ENCODE measurements at places on chromosomes 6 and 20.

GRCh38 chr20:25285091-25285647, 37.3 kb downstream of the PYGB start:
- DNase-seq = no peak

- DNase-seq = peak; percentile 81
Measured at GRCh38 chr6:111817451-111818120, 55.7 kb downstream of the FYN start.

GRCh38 chr20:17870086-17870740, 98.4 kb downstream of the SNX5 start:
- DNase-seq = no peak

- no peak for DNase-seq
Measured at GRCh38 chr6:166251655-166252054, 56.5 kb downstream of the PRR18 start.

DNA sequence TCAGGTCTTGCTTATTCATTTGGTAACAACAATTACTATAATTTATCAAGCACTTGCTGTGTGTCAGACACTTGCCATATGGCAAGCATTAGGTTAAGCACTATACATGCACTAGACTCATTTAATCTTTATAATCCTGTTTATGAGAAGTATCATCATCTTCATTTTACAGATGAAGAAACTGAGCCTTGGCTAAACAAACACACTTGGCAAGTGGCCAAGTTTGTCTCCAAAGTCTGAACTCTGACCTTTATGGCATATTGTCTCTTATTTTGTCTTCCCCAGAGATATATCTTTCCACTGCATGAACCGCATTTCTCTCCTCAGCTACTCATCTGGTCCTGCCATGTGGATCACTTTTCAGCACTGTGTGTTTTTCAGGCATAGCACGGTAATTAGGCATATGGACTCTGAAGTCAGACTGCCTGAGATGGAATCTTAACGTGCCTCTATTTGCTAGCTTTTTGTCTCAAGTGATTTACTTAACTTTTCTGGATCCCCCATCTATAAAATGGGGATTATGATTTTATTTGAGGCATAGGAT, 4.7 kb downstream of the ADGRF5 start:
- DNase-seq = no peak

DNA sequence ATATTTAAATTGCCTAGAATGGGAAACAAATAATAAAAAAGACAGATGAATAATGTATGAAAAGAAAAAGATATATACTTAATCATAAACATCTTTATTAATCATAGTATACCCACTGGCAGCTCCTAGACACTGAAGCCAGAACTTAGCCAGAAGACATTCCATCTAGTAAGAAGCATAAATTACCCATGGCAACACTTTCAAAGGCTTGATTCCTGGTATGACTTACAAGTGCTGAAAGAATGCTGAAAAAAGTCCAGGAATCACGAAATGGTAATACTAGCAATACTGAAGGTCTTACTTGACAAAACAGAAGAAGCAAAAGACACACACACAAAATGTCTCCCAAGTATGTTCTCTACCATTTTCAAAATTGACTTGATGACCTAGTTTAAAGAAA, 38.0 kb downstream of the RWDD2A start:
- DNase-seq = no peak

DNA sequence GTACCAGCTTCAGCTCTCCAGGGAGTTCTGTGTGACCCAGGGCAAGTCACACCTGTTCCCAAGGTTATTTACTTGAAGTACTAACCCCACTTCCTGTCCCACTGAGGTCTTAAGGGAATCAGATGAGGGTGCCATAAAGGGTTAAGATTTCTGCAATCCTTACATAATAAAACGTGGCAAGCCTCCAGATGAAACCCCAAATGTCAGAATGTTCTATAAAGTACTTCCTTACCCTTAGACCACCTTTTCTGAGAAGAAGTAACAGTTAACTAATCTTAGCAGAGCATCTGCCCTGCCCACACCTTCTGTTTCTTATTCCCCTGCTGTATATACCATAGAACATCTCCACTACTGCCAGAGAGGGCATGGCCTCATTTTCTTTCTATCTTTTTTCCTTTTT, 6.0 kb upstream of the AVP start:
- DNase-seq = no peak

- DNase-seq = no peak
Measured at GRCh38 chr6:44135173-44135758, 7.9 kb downstream of the TMEM63B start.

GRCh38 chr6:11237956-11238355, 5.5 kb upstream of the NEDD9 start:
- DNase-seq = no peak

- no peak for DNase-seq
Measured at GRCh38 chr6:143295932-143296331, 154.6 kb downstream of the ADAT2 start.

DNA sequence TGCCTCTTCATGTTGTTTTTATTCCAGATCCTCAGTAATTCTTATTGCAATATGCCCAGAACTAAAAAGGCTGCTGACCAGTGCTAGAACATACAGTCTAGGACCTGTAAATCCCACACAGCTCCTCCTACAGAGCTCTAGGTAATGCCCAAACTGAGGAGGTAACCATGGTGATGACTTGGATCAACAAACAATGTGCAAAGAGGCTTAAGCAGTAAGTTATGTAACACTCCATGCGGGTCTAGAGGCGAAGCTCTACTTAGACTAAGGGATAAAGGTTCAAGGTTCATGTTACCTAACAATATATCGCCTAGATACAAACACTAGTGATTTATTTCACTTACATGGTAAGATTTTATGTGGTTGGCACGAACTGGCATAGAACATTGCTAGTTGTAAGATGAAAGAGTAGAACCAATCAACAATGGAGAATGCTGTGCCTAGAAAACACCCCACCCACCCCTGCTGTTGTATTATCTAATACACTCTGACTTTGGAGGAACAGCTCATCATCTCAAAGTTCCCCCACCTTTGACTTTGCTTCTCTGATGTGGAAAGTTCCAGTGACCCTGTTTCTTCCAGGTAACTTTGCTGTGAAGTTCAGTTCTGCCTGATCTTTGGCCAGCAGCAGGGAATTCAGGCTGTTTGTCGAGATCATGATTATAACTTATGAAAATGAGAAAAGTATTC, 242.4 kb downstream of the ALDH8A1 start:
- peak; percentile 11 for DNase-seq

GRCh38 chr6:132693478-132693877, 20.4 kb downstream of the VNN1 start:
- DNase-seq = no peak

DNA sequence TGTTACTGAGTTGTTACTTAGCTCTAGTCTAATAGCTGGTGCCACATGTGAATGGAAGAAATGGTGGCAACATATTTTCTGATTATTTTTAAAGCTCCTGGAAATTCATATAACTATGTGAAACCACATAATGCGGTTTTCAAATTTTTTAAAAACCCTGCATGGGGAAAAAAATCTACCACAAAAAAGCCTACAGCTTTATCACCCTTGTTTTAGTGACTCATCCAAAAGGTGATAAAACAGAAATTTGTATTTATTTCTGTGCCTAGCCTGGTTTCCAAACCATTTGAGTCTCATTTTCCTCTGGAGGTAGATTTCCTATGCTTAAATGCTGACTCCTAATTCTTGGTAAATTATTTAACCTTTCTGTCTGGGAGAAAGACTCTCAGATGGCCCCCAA, 5.4 kb upstream of the FBXO30 start:
- no peak for DNase-seq

DNA sequence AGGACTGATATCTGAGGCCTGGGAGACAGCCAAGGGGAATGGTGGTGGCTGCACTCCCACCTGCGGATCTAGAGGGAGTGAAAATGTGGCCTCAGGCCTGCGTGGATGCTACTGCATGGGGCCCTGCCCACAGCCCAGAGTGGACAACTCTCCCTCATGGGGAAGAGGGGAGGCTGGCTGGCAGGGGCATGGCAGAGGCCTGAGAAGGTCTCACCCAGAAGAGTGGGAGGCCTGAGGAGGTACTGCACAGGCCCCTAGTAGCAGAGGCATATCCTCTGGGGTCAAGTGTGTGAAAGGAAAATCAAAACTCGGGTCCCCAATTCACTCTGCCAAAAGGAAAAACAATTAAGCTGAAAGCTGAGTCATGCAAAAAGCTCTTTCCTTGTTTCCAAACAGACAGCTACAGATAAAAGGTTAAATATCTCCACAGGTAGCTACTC, 158.2 kb downstream of the AKAP7 start:
- DNase-seq = no peak

GRCh38 chr20:18011482-18011881, 42.7 kb downstream of the MGME1 start:
- DNase-seq = no peak

- no peak for DNase-seq
Measured at GRCh38 chr6:124995131-124995530, 32.9 kb downstream of the RNF217 start.

DNA sequence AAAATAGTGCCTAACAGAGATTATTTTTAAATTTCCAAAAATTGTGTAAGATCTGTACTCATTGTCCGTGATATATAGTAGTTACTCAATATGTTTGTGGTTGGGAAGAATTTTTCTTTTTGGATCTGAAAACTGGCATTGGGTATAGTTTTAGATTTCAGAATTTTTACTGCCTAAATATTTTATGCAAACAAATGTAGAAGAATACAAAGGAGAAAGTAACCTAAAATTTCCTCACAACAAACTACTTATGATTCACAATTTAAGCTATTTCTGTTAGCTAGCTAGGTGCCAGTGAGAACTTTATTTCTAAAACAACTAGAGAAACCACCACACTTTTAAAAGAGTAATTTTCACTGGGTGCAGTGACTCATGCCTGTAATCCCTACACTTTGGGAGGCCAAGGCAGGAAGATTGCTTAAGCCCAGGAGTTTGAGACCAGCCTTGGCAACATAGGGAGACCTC, 38.8 kb downstream of the SESN1 start:
- DNase-seq = no peak

DNA sequence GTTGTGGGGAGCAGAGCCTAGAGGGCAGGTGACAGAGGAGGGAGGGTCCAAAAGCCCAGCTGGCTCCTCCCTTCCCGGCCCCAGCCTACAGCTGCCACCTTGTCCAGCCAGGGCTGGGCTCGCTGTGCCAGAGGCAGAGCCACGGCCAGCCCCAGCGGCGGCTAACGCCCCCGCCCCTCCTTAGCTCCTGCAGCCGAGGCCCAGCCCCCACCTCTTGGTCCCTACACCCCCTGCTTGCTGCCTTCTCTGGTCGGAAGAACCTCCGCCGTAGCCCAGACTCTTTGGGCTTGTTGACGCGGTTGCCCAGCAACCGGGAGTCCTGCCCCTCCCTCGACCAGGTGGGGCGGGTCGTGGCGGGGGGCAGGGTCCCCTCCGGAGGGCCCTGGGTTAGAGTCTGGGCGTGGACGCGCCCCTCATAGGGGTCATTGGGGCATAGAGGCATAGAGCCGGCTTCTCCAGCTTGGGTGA, 521 bp upstream of the LKAAEAR1 start:
- DNase-seq = no peak

DNA sequence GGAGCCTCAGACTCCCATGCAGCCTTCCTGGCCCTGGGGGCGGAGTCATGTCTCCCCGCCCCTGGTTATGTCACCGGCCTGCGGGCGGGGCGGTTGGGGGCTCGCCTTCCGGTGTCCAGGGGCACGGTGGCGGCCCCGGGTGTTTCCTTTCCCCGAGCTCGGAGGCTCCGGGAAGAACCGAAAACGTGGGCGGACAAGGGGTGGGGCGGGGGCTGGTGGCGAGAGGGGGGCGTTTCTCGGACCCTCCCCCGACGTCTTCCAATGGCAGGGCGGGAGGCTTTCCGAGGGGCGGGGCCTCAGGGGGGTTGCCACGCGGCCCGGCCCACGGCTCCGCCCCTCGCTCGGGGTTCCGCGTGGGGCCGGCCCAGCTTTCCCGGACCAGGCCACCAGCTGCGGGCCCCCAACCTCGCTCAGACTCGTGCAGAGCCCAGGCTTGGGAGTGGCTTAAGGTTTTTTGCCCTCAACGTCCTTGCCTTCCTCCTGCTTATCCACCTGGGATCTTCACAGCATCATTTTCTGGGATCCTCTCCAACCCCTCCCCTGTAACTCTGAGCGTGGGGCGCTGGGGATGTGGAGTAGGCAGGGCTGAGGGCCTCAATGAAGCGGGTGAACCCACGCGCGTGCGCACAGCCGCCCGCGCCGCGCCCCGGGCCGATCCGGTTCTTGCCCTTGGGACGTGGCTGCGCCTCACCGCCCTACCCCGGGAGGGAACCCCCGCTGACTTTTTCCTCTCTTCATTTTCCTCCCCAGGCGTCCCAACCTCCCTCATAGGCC, 2.1 kb upstream of the NRN1 start:
- DNase-seq = peak; percentile 37

DNA sequence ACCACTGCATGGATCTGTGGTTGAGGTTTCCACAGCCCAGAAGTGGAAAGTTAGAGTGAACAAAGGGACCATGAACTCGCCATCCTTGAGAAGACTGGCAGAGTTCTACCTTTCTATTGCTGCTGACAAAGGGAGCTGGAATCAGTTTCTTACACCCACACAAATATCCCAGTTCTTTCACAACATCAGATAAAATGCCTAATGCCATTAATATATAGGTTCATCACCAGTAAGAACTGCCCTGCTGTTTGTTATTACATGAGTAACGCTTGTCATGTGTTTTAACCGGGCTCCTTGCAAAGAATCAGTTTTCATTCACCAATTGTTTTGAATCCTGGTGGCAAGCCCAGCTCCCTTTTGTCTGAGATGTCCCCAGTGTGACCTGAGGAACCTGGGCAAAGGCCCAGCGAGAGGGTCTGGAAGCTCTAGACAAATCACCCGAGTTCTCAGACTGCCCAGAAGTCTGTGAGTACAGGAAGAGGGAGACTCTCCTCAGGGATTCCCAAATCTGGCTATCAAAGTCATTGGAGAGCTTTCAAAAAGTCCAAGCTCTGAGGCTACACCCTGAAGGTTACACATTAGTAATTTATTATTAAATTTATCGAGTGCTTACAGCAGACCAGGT, 7.5 kb upstream of the CD164 start:
- DNase-seq = no peak

- DNase-seq = no peak
Measured at GRCh38 chr20:58310291-58310782, 822 bp downstream of the RAB22A start.

DNA sequence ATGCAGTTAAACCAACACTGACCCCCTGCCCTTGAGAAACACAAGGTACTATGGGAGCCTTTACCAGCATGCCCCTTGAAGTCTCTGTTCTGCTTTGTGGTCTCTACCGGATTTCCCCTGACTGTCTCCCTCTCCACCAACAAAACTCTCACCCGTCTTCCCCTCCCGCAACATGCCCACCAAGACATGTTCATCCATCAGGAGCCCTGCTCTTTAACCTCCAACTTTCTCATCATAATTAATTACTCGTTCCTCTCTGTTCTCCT, 1.1 kb downstream of the ZNF165 start:
- DNase-seq = no peak

DNA sequence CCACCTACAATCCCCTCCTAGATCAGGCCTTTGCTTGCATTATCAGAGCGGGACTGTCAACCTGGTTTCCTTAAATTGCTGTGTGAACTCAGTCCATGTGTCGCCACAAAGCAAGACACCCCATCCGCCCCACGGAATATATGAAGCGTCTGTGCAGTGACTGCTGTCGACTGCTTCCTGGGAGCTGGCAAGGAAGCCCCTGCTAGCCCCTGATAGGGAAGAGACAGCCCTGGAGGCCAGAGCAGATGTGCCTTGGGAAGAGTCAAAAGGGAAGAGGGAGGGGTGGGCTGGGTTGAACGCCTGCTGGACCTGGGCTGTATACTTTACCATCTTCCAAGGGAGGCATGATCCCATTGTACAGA, 44.1 kb upstream of the APCDD1L start:
- no peak for DNase-seq

Data from midbrain (tissue), 1 donor.